ENCODE measurements at places on chromosomes 1 and 21.
A peak's percentile ranks its signal among the peaks of the same experiment; 100 is the strongest.

DNA sequence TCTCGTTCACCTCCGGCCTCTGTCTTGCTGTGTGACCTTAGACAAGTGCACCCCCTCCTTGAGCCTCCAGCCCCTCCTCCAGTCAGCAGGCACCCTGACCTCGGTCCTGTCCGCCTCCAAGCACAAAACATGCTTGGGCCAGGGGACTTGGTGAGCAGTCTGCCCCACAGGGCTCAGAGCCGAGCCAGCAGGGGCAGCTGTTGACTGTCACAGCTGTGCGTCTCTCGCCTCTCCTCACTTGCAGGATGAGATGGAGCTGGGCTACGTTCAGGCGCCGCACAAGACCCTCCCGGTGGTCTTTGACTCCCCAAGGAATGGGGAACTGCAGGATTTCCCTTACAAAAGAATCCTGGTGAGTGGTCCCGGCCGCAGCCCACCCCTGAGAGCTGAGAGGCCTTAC lies 24.2 kb downstream of the PADI3 start:
- DNase-seq: no peak

DNA sequence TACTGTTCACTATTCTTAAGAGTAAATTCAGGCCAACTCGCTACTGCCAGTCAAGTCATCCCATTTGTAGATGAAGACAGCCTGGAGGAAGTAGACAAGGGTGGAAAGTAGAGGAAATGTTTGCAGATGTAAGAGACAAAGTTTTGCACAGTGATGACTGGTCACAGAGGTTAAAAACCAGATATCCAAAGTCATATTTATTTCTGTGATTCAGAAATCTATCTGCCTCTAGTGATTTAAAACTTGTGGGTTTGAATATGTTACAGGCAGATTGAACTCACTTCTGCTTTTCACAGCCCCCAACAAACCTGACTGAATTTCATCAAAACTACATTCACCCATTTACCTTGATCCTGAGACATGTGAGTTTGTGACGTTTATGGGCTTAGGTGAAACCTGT lies 484.7 kb upstream of the C1orf87 start:
- DNase-seq: no peak

DNA sequence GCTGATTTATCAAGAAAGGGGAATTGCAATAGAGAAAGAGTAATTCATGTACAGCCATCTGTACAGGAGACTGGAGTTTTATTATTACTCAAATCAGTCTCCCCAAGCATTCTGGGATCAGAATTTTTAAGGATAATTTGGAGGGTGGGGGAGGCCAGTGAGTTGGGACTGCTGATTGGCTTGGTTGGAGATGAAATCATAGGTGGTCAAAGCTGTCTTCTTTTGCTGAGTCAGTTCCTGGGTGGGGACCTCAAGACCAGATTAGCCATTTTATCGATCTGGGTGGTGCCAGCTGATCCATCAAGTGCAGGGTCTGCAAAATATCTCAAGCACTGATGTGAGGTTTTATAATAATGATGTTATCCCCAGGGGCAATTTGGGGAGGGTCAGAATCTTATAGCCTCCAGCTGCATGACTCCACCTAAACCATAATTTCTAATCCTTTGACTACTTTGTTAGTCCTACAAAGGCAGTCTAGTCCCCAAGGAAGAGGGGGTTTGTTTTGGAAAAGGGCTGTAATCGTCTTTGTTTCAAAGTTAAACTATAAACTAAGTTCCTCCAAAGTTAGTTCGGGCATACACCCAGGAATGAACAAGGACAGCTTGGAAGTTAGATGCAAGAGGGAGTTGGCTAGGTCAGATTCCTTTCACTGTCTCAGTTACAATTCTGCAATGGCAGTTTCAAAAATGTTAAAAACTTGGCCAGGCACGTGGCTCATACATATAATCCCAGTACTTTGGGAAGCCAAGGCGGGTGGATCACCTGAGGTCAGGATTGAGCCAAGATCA lies 16.9 kb upstream of the RAB3B start:
- DNase-seq: no peak

DNA sequence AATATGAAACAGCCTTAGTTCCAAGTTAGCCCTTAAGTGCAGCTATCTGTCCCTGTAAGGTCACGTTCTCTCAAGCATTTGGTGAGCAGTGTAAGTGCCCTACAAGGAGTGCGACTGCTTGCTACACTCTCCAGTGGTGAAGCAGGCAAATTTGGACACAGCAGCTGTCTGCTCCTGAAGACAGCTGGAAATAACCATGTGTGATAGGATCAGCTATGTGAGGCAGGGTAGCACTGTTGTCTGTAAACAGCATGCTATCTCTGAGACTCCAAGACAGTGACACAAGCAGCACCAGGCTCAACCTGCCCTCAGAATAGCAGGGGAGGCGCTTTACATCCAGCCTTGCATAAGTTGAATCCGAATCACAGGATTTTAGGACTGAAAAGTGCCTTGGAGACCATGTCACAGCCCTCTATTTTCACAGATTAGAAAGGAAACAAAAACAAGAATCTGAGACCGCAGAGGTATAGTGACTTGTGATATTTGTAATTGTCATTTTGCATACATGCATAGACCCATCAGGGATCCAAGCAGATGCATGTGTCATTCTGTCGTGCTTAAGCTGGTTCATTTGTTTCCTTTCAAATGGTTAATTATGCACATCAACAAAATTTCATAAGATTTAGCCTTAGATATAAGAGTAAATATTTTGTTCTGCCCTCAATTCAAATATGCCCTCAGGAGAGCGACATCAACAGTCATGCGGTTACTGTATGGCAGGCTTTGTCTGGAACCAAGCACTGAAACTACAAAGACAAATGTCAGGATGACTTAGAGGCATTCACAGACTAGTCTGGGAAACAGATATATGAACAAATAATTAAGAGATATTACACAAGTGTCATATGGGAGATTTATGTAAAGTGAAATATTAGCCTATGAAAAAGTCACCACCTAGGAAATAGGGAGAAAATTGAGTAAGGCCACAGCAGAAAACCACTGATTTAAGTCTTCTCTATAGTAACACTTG lies 134.9 kb upstream of the NRIP1 start:
- peak; percentile 24 for DNase-seq

DNA sequence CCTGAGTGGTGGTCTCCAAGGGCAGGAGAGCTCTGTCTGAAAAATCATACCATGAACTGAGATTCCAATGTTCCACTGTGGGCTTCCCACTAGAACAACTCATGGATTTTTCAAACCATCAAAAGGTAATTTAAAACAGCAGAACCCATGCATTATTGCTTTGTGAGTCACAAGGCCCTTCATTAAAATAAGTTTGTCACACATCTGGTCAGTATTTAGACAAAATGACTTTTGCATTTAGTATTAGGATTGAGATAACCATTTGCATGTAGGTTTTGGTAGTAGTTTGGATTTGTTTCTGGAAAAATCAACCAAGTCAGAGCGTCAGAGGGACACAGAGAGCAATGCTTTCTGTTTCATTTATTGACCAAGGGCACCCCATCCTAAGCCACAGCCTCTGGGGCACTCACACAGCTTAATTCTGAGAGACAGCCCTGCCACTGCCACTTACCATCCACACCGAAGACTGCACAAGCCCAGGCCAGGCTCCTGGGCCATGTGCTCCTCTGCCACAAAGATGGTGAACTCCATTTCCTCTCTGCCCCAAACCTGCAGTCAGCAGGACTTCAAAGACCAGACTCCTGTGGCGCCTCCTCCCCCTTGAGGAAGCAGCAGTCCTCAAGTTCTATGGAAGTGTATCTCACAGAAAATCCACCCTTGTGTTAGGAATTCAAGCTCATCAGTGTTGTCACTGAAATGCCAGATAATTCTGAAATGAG lies 132.6 kb upstream of the DUSP10 start:
- DNase-seq: no peak

DNA sequence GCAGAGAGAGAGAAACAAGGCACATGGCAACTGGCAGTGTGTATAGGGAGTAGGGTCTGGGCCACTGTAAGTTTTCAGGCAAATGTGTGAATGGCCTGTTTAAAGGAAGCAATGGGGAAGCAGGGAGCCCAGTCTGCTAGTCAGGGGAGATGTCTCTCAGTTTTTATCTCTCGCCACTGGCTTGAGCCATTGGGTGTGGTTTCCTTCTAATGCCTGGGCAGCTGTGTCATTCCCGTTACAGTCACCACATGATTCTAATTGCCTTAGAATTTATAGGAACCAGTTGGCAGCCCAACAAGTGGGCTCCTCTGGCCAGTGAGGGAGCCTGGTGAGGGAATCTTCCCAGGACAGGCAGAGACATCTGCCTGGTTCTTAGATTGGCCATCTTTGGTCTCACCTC lies 182.4 kb downstream of the DISC1 start:
- DNase-seq: peak; percentile 44

- DNase-seq: no peak
Observed at GRCh38 chr1:38776466-38777065, 83.0 kb downstream of the RRAGC start.

DNA sequence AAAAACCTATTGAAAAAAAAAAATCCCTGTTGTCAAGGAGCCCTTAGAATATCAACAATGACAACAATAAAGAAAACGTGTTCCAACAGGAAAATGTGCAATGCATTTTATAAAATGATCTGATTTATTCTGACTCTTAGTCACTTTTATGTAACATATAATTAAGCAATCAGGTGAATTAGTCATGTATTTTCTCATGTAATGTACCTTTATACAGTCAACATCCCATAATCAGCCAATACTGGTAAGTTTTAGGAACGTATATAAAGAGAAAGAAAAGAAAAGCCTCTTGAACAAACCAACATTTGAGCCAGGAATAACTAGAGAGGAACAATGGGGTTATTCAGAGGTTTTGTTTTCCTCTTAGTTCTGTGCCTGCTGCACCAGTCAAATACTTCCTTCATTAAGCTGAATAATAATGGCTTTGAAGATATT lies at the start of gene CLCA4:
Gene CLCA4, plus strand, starts transcription at position 292 of the 435 bp plus-strand sequence. Its CDS starts 42 bp downstream, at position 334.
- no peak for DNase-seq

- no peak for DNase-seq
Observed at GRCh38 chr1:238129677-238130076, 239.0 kb upstream of the ZP4 start.

GRCh38 chr1:74237787-74238186 lies 2.6 kb downstream of the TNNI3K start:
- DNase-seq: no peak

GRCh38 chr1:206608108-206608698 lies 4.1 kb downstream of the EIF2D start:
- no peak for DNase-seq

GRCh38 chr1:213245260-213245910 lies 194.3 kb downstream of the RPS6KC1 start:
- no peak for DNase-seq

GRCh38 chr21:38379147-38379546 lies 119.1 kb downstream of the ERG start:
- DNase-seq: no peak

DNA sequence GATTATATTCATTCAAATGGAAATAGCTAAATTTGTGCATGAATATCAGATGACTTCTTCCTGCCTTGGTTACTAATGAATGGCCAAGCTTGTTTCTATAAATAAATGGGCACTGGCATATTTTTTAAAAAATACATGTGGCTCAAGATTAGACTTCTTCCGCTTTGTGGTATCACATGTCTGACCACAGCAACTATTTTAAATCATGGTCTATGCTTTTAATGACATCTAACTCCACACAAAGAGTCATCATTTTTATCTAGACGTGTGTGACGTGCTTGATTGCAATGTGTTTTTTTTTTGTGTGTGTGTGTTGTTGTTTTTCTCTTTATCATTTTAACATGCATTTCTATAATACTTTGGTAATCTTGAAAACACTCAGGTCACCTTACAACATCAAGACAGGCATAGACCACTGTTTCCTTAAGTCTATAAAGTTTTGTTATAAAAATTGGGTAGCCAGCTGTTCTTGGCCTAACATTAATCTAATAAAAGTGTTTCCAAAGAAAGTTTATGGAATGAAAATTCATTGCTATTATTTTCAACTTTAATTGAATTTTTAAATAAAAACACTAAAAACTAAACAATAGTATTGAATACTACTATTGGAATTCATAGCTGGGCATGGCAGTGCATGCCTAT lies 29.5 kb downstream of the RGS1 start:
- DNase-seq: no peak

- no peak for DNase-seq
Observed at GRCh38 chr1:147757015-147757990, 3.1 kb downstream of the GJA5 start.

DNA sequence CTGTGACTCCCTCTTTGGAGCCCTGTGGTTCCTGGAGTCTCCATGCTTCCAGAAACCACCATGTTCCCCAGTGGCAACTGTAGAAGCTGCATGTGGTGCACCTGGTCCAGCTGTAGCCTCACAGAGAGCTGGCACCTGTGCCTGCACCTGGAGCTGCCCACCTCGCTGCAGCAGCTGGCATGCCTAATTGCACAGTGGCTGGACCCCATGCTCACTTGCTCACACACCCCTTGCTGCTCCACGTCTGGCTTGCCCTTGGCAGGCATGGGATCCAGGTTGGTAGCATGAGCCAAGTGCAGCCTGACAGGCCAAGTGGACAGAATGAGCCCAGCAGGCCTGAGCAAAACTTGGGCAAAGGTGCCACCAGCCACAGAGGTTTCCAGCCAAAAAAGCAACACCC lies 680.1 kb downstream of the MATN1 start:
- DNase-seq: no peak

- no peak for DNase-seq
Observed at GRCh38 chr1:207312604-207312920, 8.9 kb upstream of the CD55 start.

- DNase-seq: no peak
Observed at GRCh38 chr1:208990456-208990855, 593.1 kb upstream of the CAMK1G start.

GRCh38 chr1:34856697-34857096 lies 2.9 kb downstream of the SMIM12 start:
- no peak for DNase-seq

DNA sequence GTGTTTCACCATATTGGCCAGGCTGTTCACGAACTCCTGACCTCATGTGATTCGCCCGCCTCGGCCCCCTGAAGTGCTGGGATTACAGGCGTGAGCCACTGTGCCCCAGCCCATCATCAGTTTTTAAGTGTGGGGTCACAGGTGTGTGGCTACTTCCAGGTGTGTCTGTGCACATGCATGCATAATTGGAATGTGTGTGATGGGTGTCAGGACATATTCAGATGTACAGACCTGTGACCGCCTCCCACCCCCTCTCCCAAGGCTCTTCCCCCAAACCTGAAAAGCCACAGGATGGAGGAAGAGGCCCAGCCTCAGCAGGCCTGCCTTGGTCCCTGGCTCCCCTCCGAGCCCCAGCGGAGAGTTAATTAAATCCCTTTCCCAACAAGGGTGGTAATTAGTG lies 37.3 kb upstream of the CSF3R start:
- DNase-seq: no peak

DNA sequence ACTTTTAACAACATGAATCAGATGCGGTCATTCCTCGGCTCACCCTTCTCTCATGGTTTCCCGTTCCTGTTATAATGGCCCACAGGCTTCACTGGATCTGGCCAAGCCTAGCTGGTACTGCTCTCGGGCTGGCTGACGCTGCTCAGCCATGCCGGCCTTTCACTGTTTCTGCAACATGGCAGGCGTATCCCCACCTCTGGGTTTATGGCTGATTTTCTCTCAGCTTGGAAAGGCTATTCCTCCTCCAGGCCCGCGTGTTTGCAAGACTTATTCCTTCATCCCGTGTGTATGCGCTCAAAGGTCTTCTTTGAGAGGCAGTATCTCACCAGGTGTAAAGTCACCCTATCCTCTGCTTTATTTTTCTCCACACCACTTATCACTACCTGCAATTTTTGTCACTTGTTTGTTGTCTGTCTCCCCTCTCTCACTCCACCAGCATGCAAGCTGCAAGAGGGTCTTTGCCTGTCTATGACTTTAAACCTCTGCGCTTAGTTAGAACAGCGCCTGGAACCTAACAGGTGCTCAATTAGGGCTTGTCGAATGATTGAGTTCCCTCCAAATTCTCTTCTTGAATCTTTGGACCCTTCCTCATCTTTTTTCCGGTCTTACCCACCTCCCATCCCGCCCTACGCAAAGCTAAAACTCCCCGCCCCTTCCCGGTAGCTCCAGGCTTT lies 491 bp upstream of the RAP1A start:
- DNase-seq: no peak

Measured in femur (tissue), 1 donor.